Occipital lobe (tissue), 3 donors: ENCODE measurements at places on chromosomes 5 and 9.

DNA sequence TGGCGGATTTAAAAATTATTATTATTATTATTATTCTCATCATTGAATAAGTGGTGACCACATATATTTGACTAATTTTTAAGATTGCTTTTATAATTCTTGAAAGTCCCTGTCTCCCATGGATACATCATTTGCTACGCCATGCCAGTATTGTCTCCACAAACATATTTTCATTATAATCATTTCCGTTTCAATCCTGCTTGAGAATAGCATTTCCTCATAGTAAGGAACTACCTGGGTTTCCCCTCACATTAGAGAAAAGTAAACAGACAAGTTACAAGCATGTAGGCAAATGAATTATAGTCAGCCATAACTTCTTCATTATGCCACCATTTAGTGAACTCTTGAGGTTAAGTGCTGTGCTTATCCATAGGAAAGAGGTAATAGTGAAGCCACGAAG is 276.6 kb downstream of the NFIB start:
- no peak for DNase-seq

DNA sequence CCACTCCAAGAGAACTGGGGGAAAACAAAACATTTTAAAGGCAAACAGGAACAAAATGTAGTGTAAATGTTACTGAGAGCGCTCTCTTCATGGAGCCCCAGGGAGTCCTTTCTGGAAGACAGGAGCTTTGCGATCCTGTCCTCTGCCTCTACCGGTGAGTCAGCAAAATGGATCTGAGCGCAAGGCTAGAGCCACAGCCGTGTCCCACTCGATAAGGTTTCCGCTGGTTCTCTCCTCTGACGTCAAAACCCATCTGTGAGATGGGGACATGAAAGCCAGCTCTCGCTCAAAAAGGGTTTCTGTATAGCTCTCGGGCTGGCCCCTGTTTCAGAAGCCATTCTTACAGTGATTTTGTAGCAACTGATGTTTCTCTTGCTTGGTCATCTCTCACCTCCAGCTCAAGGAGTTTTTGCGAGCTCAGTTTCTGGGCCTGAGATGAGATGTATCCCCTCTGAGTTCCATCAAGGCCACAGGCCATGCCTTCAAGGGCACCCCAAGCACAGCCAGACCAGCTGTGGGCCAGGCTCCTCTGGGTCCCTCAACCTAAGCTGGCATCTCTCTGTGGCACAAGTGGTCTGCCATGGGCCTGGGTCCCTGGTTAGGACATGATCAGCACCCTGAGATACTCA is 101.6 kb downstream of the FSTL4 start:
- no peak for DNase-seq

- no peak for DNase-seq
Measured at GRCh38 chr9:21854119-21854518, 51.7 kb downstream of the MTAP start.

- DNase-seq, result no peak
Measured at GRCh38 chr9:126173929-126174328, 152.7 kb upstream of the MVB12B start.

DNA sequence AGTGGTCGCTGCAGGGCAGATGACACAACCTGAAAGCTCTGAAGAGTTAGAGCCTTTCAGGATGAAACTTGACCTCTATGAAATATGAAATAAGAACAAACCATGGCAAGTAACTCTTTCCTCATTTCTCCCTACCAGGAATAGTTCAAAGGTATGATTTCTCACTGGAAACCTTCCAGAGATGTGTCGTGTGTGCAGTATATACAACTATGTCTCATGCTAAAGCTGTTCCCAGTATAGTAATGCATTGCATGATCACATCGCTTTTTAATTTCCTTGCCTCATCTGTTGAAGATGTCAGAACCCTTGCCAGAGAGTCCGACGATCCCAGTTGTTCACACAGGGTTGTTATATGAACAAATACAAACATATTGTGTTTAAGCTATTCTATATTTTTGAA is 45.8 kb upstream of the RGMB start:
- DNase-seq, result no peak

GRCh38 chr5:1963941-1964451 is 81.3 kb upstream of the IRX4 start:
- DNase-seq, result no peak

DNA sequence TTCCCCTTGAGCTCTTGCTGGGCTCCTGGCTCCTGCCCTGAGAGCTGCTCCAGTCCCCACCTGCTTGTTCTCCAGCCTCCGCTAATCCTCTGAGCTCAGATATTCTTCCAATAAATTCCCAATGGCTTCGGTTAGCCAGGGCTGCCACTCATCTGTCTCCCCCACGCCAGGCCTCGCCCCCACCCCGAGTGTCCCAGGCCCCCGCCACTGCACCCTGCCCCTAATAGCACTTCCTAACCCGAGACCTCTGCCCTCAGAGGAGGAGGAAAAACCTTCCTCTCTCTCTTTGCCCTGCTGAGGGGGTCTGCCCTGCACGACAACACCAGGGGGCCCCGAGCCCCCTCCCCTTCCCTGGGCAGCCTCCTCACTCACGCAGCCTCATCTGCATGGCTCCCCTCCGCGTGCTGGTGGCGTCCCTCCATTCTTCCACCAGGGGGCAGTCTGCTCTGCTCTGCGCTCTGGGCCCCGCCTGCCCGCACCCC is 5.4 kb upstream of the LCN15 start:
- DNase-seq, result no peak

- no peak for DNase-seq
Measured at GRCh38 chr5:128877476-128877875, 87.8 kb upstream of the SLC27A6 start.

GRCh38 chr9:86580688-86581087 is 226.5 kb upstream of the TUT7 start:
- DNase-seq, result no peak

GRCh38 chr5:178532236-178532635 is 58.0 kb downstream of the COL23A1 start:
- DNase-seq, result no peak

- peak; percentile 11 for DNase-seq
Measured at GRCh38 chr9:114653556-114654159, 3.9 kb downstream of the TEX53 start.

DNA sequence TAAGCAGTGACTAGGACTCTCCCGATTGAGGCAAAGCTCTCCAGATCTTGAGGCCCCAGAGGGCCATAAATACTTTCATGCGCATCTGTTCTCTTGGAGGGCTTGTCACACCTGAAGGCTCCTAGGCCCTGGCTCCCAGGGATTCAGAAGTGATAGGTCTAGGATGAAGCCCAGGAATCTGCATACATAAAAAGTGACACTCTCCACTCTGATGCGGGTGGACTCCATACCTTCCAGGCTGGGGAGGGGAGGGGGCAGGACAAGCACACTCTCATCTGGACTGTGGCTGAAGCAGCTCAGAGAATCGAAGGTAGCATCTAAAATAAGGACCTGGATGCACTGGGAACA is 9.1 kb upstream of the CYSTM1 start:
- DNase-seq, result no peak

DNA sequence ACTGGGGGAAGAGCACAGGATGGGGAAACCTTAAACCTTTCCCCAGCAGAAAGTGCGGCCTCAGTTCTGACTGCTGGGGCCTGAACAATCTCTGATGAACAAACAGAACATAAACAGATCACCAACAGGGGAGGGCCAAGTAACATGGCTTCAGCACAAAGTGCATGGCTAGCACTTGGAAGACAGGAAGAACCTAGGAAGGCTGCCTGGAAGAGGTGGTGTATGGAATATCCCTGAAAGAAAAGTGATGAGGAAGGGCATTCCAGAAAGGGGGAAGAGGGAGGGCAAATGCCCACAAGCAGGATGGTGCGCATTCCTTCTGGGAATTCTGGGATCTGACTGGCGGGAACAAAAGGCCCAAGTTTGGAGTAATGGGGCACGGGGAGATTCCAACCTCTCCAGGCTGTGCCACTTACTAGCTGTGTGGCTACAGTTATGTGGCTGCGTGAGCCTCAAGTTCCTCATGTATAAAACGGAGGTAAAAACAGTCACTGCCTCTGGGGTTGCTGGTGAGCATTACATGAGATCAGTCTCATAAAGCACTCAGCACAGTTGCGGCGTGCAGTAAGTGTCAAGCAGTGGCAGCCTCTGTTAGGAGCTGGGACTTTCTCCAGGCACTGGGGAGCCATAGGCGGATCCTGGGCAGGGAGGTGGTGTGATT is 1.6 kb downstream of the PDGFRB start:
- DNase-seq, result no peak

- DNase-seq, result no peak
Measured at GRCh38 chr5:132949136-132949535, 14.3 kb downstream of the AFF4 start.

DNA sequence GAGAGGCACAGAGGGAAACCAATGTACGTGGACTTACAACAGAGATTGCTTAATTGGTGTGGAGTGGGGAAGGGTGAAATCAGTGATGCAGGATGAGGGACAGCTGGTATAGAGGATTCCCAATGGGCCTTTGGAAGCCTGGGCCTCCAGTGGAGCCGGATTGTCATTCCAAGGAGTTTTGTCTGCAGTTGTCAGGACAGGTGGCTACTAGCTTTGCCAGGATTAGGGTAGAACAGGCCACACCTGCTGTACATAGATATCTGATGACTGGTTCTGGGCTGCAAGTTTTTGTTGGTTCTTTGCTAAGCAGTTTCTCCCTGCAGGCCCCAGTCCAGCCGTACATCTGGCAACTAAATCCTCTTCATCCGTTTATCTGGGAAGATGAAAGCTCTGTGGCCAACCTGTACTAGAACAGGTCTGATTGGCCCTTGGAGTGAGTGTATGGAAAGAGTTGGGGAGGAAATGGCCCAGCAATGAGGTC is 4.2 kb downstream of the SKP2 start:
- DNase-seq, result no peak

DNA sequence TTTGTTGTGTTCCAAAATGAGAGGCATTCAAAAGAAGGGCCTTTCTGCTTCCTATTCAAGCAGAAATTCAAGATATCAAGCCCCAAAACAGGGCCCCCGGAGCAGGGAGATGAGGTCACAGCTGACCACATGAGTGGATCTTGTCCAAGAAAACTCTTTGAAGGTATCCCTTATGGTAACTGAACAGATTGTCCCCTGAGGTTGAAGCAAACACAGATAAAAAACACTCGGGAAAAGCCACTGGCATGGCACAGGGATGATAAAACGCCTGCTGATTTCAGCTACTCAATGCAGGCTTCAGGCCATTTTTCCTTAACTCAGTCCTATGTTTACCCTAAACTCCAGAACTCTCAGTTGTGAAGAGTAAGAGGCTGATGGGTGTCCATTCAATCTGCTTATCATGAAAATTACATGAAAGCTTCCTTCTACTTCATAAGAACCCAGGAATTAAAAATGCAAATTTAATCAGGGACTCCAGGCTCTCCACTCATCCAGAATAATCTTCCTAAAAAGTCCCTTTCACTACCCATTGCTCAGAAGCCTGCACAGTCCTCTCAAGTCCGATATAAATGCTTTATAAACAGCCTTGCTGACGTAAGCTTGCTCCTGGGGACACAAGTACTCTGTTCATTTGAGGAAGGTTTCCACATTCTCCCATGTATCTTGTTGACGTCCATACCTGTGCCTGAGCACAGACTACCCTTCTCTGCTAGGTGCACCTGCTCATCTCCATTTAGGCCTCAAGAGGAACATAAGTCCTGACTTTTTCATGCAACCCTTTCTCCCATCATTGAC is 35.9 kb upstream of the SLC1A3 start:
- DNase-seq, result no peak

DNA sequence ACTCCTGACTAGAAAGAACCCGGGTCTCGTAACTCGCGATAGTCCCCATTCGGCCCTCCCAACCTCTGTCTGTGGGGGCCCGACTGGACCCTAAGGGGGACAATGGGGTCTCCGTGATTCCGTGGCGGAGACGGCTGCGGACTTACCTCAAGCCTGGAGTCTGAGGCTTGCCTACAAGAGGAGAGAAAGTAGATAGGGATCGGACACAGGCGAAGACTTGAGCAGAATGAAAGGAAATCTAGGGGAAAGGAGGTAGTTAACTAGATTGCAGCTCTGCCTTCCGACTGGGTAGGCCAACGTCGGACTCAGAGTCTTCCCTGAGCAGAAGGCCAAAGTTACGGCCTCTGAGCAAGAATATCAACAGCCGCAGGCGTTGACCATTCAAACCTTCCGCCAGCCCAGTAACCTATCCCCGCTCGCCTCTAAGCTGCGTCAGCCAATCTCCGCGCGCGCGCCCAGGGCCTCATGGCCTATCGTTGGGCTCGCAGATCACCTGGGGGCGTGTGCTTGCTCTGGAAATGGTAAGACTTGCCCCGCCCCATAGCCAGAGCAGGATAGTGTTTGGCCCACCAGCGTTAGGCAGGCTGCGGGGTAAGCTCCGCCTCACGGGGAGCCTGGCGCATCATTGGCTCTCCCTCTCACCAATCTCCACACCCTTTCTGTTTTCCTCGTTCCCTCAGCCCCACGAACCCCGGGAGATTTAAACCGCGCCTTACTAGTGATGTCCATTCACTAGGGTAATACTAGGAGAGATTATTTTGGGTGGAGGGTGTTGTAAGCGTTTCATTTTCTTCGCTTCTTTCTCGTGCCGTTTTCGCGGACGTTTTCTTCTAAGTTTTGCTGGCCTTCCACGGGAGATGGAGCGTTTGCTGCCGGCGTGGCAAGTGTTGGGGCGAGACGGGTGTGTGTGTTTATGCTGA is at the start of gene CDC25C:
CDC25C (minus strand) TSS at position 356 of the 920 bp plus-strand sequence. CDS start 624 bp downstream, outside the sequence.
- peak; percentile 97 for DNase-seq

GRCh38 chr9:2662496-2662895 is 40.9 kb downstream of the VLDLR start:
- DNase-seq, result peak; percentile 3

DNA sequence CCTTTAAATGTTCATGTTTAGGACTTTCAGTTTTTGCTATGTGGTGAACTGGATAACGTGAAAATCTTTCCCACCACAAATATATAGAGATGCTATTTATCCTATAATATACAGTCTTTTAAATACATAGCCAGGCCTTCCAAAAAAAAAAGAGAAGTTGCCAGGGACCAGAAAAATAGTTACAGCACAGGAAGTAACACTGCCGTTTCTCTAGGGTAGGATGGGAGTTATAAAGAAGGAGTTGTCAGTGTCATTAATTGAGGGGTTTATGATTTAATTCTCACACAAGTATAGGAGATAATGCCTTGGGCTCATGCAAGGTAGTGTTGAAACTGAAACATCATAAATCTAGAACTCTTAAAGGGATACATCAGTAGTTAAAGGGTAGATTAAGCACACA is 83.9 kb downstream of the LRRC70 start:
- no peak for DNase-seq

DNA sequence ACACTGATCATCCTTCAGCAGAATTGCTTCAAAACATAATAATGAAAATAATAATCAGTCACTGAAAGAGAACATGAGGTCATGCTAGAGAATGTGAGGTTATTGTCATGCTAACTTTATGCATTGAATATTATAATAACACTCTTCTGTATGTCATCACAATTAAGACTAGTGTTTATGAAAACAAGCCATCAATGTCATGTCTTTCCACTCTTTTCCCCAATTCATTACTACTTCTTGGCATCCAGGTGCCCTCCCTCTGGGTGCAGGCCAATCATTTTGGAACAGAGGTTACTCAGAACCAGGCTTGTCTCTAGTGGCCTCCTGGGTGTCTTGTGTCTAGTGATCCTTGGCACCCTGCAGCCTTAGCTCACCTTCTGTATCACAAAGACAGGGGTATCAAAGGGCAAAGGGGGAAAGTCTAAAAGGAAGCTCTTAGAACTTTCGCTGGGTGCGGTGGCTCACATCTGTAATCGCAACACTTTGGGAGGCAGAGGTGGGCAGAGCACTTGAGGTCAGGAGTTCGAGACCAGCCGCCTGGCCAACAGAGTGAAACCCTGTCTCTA is 217.6 kb upstream of the PIK3R1 start:
- DNase-seq, result no peak

- DNase-seq, result no peak
Measured at GRCh38 chr9:32854271-32854670, 70.9 kb downstream of the TMEM215 start.

GRCh38 chr9:129509533-129509928 is 111.4 kb downstream of the C9orf50 start:
- no peak for DNase-seq
